ENCODE measurements at places on chromosomes 2 and 18.

DNA sequence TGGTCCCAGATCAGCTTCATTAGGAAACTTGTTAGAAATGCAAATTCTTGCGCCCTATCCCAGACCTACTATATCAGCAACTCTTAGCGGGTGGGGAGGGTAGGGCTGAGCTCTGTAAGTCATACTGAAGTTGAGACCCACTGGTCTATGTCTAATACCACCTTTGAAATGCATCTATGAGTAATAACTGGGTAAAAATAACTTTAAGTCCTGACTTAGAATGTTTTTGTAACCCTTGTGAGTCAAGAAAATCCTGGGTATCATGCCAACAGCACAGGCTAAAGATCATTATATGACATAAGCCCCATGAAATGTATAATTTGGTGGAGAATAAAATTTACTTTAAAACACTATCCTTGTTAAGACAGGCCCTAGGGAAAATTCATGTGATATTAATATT is 41.4 kb downstream of the PRKD3 start:
- no peak for DNase-seq

DNA sequence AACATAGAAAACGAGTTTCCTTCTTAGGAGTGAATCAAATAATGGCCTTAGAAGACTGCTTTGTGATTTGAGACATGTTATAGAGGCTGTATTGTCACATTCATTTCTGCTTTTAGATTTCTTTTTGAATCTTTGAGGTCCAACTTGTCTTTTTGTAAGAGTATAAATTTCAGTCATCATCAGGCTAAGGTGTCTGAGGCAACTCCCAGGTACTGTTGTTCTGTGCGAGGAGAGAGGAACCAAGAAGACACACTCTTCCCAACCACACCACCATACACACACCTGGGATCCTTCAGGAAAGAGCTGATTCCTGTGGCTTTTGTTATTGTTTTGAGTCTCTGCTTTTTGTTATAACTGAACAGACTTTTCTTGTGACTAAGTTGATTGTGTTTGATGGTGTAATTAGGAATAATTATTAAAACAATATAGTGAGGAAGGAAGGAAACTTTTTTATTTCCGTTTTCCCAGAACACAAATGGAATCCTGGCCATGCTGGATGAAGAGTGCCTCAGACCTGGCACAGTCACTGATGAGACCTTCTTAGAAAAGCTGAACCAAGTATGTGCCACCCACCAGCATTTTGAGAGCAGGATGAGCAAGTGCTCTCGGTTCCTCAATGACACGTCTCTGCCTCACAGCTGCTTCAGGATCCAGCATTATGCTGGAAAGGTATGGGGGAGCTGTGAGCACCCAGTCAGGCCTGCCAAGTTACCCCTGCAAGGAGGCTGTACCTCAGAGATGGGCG is 140.4 kb downstream of the MYO1B start:
- DNase-seq: no peak

GRCh38 chr2:218026244-218026643 is 23.4 kb upstream of the TNS1 start:
- DNase-seq: no peak

- DNase-seq: no peak
These were observed 25.0 kb downstream of the SERPINB8 start for GRCh38 chr18:63994783-63995399.

DNA sequence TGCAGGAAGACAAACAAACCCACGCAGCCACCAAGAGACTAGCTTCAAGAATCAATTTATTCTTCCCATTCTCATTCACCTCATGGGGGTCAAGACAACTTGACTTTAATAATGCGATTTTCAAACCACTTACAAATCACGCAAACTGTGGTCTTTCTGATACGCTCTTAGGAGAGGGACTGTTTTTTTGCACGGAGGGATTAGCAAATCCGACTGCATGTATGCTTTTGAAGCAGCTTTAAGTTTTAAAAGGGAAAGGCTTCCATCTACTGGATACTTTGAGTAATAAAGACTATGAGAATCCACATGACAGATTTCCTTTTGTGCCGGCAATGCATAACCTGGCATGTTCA is 322.9 kb upstream of the KCNJ3 start:
- no peak for DNase-seq

DNA sequence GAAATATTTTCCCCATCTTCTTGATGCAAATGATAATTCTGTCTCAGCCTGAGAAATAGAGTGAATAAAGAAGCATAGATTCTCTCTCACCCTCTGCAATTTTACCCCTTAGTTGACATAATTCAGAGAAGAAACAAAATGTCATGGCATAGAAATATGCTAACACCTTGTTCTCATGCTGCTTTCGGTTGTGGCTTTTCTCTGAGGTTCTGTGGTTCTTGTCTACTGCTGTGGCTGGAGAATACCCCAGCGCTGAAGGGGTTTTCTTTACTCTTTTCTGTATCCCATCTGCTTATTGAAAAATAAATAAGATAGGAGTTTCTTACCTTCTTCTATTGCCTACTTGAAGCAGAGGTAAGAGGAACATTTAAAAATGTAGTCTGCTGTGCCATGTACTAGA is 15.4 kb upstream of the RAB27B start:
- no peak for DNase-seq

- no peak for DNase-seq
These were observed 20.4 kb upstream of the MTERF4 start for GRCh38 chr2:241122376-241123002.

- no peak for DNase-seq
These were observed 250.4 kb upstream of the NCKAP5 start for GRCh38 chr2:133818661-133819060.

DNA sequence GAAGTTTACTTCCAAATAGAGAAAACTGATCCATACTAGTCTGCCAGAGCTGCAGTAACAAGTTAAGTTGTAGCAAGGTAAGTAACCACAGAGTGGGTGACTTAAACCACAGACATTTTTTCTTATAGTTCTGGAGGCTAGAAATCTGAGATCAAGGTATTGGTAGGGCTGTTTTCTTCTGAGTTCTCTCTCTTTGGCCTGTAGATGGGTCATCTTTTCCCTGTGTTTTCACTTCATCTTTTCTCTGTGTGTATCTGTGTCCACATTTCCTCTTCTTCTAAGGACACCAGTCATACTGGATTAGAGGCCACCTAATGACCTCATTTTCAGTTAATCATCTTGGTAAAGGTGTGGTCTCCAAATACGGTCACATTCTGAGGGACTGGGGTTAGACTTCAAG is 142.9 kb upstream of the MEX3C start:
- DNase-seq: no peak

GRCh38 chr18:79581911-79582310 is 97.7 kb upstream of the CTDP1 start:
- no peak for DNase-seq

- DNase-seq: no peak
These were observed 189.6 kb downstream of the HAUS1 start for GRCh38 chr18:46293742-46294181.

- no peak for DNase-seq
These were observed 6.9 kb downstream of the RAB31 start for GRCh38 chr18:9715088-9715343.

DNA sequence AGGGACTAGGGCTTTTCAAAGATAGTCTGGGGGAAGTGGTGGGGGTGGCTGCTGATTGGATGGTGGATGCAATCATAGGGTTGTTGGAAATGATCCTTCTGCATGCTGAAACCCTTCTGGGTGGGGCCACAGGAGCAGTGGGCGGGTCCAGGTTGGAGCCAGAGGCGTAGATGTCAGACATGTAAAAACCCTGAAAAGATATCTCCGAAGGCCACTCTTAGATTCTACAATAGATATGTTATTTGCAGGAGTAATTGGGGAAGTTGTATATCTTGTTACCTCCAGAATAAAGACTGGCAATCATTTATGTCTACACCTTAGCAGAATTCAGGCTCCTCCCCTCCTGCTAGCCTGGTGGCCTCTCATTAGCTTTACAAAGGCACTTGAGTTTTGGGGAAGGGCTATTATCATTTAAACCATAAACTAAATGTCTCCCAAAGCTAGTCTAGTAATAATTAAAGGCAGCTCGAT is 8.2 kb upstream of the FAM98A start:
- no peak for DNase-seq

DNA sequence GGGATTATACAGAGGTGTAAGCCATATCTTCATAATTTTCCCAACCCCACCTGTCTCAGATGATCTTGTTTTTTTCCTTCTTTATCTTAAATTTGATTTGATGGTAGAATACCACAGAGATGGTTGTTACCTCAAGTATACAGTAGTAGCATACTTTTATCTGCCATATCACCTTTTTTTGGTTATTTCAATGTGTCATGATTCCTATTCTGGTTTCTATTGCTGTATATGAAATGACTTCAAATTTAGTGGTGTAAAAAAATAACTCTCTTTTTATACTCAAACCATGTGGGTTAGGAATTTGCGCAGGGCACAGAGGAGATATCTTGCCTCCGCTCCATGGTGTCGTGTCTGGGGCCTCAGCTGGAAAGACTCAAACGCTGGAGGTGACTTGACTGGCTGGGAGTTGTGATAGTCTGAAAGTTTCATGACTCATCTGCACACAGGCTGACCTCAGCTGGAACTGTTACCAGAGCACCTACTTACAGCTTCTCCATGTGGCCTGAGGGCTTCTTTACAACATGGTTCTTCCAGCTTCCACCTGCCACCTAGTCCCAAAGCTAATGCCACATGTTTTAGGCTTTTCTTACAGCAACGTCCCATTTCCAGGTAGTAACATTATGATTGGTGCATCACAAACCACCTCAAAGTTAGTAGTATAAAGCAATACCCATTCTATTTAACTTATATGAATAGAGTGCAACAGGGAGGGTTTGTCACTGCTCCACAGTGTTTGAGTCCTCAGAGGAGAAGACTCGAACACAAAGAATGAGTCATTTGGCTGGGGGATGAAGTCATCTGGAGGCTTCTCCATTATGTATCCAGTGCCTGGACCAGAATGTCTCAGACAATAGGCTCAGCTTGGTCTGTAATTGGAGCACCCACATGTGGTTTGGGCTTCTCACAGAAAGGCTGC is 82.3 kb upstream of the XPO1 start:
- DNase-seq: no peak

DNA sequence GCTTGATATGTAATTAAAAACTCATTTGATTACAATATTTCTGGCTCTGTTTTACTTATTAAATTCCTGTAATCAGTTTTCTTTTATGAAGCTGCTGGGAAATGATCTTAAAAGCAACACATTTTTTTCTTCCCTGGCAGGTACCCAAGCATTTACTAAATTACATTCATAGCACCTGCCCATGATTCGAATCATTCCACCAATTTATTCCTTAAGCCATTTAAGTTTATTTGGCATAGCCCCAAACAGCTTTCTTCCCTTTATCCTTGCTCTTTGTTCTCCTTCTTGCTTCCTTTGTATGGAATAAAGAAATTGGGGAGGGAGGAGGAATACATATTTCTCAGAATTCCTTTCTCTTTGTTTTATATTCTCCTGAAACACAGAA is 241.3 kb downstream of the AGPS start:
- no peak for DNase-seq

GRCh38 chr2:149313512-149313972 is 16.8 kb upstream of the LYPD6 start:
- DNase-seq: no peak

Measured in stimulated activated CD4-positive, alpha-beta T cell treated with anti-CD3 and anti-CD28 coated beads, Interleukin-15, amount 100 ng/mL, for 1 hour (primary cell).